ENCODE measurements at places on chromosomes 16 and 17.

- DNase-seq = no peak
Observed at GRCh38 chr16:11481987-11482386, 104.7 kb downstream of the LITAF start.

DNA sequence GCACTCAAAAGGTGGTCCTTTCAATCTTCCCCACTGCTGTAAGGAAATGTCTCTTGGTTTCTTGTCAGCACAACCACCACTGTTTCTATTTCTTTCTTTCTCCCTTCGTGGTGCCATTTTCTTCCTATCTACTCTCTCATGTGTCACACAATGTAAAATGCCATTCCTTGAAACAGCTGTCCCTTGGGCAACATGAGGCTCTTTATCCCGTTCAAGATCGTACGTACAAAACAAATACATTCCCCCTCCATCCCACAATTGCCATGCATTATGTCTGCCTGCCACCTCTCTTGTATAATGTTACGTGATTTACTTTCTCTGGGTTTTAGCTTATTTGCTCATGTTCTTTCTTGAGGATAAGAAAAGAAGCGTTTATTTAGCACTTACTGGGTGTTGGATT is 410.6 kb downstream of the HS3ST4 start:
- no peak for DNase-seq

- no peak for DNase-seq
Observed at GRCh38 chr17:83192161-83192788, 112.9 kb downstream of the METRNL start.

- no peak for DNase-seq
Observed at GRCh38 chr17:5630434-5630833, 46.1 kb upstream of the NLRP1 start.

DNA sequence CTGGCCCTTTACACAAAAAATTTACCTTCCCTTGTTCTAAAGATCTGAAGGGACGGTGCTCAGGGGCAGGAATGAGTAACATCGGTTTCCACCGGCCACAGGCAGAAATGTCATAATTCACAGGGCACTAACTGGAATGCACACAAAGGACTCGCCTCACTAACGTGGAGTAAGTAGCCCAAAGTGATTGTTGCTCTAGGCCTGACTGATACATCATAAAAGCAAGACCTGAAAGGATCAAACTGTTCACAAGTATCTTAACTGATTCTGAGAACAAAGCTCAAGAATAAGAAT is 8.9 kb upstream of the TCF25 start:
- no peak for DNase-seq

GRCh38 chr17:64496786-64497564 is at the start of gene POLG2:
Gene POLG2, minus strand, starts transcription at chr17:64497054. Its CDS starts 86 bp downstream, at chr17:64496968.
- DNase-seq = peak; percentile 90

- DNase-seq = no peak
Observed at GRCh38 chr16:87762071-87762571, 3.7 kb downstream of the KLHDC4 start.

All from stimulated activated CD8-positive, alpha-beta memory T cell treated with anti-CD3 and anti-CD28 coated beads, Interleukin-7, amount 100 ng/mL, for 24 hours (primary cell).